KBM-7 (cell line): ENCODE measurements at places on chromosomes 12 and 14.
A peak's percentile ranks its signal among the peaks of the same experiment; 100 is the strongest.

- DNase-seq, result peak; percentile 86
Observed at GRCh38 chr14:75577729-75578101, 705 bp upstream of the FLVCR2 start.

DNA sequence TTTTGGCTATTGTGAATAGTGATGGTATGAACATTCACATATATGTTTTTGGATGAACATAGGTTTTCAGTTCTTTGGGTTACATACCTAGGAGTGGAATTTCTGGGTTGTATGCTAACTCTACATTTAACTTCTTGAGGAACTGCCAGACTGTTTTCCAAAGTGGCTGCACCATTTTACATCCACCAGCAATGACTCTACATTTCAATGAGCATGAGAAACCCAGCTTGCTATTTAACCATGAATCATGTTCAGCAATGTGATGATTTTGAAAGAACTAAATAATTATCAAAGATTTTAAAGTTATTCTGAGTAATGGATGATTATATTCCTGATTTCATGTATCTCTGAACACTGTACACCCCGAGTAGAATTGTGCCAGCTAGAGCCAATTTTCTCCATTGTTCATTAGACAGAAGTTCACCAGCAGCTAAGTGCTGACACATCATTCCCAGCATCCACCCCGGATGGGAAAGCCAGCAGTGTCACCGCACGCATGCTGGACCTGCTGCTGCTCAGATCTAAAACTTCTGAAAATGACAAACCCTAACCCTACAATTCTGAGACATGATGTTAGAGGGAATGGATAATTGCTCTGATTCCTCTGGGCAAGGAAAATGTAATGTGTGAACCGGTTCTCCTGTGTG, 13.3 kb upstream of the ANAPC5 start:
- DNase-seq, result no peak

DNA sequence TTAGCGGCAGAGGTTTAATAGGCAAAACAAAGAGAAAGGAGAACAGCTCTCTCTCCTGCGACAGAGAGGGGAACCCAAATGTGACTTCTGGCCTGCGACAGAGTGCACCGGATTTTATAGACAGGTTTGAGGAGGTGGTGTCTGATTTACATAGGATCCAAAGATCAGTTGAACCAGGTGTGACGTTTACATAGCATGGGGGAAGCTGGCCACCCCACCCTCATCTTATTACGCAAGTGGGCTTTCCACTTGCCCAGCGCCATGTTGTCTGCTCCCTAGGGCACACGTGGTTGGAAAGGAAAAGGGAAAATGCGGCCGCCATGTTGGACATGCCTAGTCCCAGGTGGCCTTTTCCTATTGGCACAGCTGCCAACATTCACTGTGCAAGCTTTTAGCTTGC, 17.4 kb downstream of the BCL2L14 start:
- no peak for DNase-seq

DNA sequence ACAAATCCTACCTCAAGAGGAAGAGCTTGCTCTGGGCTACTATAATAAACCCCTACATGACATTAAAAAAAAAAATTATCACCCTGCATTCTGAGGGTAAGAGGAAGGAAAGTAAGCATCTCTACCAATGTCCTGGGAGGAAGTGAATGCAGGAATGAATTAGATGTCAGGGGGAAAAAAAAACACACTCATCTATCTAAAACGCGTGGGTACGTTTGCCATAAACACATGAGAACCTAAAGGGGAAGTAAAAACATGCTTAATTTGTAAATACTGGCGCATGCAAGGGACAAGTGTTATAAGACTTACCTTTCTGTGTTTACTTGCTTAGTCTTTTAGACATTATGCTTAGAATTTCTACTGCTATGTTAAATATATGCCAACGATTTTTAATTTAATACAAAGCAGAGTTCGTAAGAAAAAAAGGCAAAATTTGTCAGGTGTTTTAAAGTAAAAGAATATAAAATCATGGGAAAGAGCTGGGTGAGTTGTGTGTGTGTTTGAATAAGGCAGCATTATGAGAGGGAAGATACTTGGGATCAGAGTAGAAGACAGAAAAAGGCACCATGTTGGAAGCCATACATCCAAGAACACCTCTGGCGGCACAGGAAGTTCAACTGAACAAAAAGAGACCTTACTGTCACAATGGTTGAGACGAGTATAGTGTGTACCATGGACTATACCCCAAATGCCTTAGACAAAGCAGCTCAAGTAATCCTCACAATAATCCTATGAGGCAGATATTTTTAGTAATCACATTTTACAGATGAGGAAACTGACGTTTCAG, 1.5 kb downstream of the TMED8 start:
- DNase-seq, result peak; percentile 58

- peak; percentile 28 for DNase-seq
Observed at GRCh38 chr12:108605000-108605689, 7.3 kb upstream of the TMEM119 start.

DNA sequence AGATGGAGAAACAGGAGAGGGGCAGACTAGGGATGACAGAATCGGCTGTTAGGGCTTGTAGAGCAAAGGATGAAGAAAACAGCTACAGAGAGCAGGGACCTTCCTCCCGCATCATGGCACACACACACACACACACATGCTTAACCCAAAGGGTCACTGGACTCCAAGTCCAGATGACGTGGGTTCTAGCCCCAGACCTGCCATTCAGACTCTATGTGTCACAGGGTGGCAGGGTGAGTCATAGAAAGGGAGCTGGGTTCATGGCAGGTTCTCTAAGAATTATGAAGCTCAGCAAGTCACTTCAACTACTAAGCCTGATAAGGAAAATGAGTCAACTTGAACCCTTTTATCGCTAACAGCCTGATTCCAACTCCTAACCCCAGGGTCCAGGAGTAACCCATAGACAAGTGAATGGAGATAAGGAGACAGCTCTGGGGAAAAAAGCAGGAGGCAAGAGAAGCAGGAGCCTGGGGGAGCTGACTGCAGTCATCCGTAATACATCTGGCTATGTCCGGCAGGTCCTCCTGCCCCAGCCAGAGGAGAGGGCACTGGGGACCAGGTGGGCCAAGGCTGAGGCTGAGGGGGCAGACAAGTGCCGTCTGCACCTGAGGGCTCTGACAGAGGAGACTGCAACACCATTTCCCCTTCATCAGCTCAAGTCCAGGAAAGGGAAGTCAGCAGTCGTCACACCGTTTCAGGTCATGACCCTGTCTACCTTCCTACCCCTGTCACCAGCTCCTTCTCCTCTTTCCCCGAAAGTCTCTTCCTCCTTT, 3.6 kb upstream of the TNFRSF1A start:
- DNase-seq, result peak; percentile 58

DNA sequence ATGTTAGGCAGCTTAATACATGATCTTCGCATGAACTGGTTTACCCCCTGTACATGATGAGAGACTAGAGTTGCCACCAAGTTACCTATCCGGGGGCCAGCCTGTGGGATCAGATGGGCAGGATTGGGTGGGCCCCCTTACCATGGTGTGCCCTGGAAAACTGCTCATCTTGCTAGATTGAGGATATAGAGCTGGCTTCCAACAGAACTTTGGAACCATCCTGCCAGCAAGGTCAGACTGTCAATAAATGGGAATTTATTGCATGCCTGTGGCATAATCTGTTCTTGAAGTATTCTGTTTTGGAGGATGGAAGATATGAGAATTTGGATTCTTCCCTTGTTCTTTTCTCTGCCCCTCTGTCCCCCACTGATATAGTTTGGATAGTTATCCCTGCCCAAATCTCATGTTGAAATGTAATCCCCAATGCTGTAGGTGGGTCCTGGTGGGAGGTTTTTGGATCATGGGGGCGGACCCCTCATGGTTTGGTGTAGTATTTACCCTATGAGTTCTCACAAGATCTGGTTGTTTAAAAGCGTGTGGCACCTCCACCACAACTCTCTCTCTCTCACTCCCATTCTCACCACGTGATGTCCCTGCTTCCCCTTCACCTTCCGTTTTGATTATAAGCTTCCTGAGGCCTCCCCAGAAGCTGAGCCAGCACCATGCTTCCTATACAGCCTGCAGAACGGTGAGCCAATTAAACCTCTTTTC, 3.7 kb upstream of the TM9SF1 start:
- peak; percentile 34 for DNase-seq

DNA sequence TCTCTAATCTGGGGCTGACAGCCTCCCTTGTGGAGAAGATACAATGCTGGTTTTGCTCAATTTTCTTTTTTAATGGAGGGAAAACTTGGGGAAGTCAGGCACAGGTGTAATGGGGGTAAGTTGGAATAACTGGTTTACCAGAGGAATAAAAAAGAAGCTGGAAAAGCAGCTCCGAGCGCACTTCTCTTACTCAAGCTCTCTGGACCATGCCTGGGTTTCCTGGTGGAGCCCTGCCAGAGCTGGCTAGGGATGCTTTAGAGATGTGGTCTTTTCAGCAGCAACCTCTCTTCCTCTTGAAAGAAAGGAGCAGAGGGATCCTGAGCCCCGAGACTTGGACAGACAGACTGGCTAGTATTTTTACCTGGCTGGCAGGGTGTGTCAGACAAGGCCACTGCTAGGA, 3.9 kb upstream of the KCNA5 start:
- DNase-seq, result no peak

- DNase-seq, result no peak
Observed at GRCh38 chr14:22531451-22532344, 57.3 kb downstream of the DAD1 start.

GRCh38 chr14:104373855-104374717, 205.5 kb upstream of the C14orf180 start:
- DNase-seq, result no peak

DNA sequence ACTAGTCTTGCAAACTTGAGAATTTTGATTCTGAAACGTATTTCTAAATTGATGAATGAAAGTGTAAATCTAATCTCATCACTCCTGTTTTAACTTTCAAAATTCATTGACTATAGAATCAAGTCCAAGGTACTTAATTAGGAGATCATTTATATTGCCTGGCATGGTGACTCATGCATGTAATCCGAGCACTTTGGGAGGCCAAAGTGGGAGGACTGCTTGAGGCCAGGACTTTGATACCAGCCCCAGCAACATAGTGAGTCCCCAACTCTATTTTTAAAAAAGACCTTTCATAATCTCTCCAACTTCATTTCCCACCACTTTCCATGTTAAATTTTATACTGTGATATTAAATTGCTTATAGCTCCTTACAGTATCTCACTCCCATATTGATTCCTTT, 3.0 kb upstream of the MIPOL1 start:
- no peak for DNase-seq

GRCh38 chr12:123916729-123917128, 55.9 kb downstream of the CCDC92 start:
- DNase-seq, result no peak

GRCh38 chr12:98446682-98447081, 68.7 kb upstream of the TMPO start:
- no peak for DNase-seq

DNA sequence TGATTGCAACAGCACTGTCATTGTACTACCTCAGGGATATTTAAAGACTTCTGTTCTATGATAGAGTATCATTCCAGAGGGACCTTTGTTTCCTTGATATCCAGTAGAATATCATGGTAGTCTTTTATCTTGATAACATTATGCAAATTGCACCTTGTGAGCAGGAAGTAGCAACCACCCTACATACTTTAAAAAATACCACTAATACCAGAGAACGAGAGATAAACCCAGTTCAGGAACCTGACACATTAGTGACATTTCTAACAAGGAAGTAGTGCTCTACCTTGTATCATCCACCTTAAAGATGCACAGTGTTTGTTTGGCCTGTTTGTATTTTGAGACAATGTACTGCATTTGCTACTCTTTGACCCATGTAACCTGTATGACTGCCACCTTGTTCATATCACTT, 8.8 kb upstream of the MAP4K5 start:
- DNase-seq, result no peak

DNA sequence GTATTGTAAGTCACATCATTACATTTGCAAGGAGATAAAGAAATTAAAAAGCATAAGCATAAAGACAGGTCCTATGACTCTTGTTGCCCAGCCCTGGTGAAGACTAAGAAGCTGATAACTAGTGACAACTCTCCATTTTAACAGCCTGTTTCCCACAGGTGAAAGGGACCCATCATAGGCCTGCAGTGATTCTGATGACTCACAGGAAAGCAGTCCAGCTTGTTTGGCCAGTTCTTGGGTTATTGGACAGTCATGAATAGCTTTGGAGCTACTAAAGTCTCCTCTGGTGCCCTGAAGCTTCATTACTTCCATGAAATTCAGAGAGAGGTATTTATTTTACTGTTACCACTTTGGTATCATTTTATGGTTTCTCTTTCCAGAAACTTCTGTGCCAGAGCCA, 55.5 kb upstream of the DYRK2 start:
- DNase-seq, result no peak

DNA sequence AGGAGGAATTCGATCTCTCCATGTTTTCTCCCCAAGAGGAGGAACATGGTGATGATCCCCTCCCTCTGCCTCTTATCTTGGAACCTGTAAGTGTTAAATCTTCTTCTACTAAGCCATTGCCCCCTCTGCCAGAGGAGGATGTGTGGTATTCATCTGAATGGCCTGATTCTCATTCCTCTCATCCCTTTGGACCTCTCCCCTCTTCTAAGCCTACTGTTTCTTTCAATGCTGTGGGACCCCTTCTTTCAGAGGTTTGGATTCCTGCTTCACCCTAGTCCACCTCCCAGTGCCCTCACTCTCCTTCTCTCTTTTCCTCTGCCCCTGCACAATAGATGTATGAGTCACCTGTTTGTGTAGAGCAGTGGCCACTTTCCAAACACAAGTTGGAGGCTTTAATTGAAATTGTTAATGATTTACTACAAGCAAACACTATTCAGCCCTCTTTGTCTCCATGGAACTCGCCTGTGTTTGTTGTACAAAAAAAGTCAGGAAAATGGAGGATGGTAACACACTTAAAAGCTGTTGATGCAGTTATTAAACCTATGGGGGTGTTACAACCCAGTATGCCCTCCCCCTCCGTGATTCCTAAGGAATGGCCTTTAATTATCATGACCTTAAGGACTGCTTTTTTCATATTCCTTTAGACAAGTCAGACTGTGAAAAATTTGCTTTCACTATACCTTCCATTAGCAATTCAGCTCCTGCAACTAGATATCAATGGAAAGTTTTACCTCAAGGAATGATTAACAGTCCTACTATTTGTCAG, 192.1 kb upstream of the ALG10B start:
- DNase-seq, result no peak

DNA sequence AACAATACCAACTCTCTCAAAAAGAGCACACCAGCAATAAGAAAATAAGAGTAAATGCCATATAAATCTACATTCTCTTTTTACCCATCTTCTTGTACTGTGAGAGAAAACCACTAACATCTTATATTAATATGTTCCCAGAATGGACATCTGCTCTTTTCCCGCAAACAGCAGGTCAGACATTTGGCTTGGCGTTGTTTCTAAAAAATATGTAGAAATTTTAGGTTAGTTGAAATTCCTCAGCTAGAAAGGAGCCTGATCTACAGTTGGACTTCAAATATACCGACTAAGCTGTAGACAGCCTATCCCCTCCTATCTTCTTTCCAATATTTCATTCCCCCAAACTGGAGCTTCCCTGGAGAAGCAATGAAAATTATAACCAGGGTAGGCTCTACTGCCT, 88.7 kb downstream of the PPP2R5E start:
- no peak for DNase-seq
